T-cell (primary cell): ENCODE measurements at places on chromosomes 3 and 15.

DNA sequence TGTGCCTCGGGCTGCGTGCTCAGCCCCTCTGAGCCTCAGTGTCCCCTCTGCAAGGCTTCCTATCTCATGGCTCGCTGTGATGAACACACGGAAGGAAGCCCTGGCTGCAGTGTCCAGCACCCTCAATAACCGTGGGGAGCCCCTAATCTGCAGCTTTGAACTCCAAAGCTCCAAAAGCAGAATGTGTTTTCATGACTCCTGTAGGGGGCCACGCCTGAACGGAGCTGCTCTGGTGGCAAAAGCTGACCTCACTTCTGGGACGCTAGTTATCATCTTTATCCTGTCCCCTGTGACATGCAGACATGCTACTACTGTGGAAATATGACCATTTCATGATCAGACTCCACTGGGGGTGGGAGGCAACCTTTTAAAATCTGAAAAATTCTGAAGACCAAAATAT lies 98.8 kb downstream of the SEC22A start:
- DNase-seq = no peak

- DNase-seq = no peak
Observed at GRCh38 chr3:141236361-141236760, 4.7 kb downstream of the PXYLP1 start.

- no peak for DNase-seq
Observed at GRCh38 chr3:17946619-17947018, 204.2 kb upstream of the TBC1D5 start.

DNA sequence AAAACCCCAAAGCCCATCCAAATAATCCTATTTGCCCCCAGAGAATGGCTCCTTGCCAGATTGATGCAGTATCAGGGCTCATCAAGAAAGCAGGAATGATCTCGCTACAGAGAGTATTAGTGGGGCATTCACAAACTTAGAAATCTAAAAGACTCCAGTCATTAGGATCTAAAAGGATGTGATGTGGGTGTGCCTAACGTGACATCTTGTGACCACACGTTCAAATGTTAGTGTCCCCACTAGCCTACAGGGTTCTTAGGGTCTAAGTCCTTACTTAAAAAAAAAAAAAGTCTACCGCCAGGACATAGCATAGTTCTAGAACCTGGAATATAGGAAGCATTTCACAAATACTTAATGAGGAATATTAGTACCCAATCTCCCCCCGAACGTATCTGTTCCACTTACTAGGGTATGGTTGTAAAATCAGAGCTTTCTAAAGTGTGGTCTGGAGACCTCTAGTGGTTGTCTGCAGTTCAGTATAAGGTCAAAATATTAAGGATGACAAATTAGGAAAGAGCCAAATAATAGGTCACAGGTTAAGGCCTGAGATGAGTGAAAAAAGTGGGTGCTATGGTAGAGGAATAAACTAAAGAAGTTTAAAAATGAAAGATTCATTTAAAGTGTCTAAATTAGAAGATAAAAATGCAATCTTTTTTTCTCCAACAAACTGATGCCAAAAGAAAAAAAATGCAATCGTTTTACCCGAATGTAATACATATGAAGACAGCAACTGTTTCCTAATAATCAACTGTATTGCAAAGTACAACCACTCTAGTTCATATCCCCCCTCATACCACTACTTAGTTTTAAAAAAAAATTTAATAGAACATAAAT lies 4.2 kb upstream of the CHRM5 start:
- DNase-seq = no peak

DNA sequence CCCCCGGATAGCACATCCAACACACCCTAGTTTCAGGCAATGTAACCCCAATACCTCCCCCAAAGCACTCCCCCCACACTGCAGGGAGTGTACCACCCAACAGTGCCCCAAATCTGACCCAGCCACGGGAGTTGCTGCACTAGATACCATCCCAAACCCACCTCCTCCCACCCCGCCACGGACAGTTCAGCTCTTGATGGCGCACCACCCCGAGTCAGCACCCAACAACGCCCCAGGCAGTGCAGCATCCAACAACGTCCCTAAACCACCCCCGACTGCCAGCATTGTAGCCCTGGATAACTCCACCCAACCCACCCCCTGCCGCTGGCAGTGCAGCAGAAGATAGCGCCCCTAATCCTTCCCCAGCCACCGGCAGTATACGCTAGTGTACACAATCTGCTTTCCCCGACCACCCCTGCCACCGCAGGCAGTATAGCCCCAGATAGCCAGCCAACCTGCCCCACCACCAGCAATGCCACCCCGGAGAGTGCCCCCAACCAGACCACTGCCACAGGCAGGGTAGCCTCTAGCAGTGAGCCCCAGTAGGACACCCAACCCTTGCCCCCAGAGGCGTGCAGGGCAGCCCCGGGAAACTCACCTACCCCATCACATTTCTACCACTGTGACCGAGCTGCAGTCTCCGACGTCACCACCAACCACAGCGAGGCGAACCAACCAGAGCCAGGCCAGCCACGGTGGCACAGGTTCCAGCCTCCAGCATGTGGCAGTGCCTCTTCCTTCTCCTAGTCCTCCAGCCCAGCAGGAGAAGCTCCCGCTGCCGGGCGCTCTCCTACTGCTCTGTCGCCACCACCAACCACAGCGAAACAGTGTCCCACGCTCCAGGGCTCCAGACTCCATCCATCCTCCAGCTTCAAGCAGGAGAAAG lies 178.1 kb downstream of the POTEB3 start:
- no peak for DNase-seq

GRCh38 chr3:24686808-24687207 lies 192.2 kb upstream of the THRB start:
- no peak for DNase-seq

- no peak for DNase-seq
Observed at GRCh38 chr3:35141406-35141805, 497.9 kb upstream of the ARPP21 start.

DNA sequence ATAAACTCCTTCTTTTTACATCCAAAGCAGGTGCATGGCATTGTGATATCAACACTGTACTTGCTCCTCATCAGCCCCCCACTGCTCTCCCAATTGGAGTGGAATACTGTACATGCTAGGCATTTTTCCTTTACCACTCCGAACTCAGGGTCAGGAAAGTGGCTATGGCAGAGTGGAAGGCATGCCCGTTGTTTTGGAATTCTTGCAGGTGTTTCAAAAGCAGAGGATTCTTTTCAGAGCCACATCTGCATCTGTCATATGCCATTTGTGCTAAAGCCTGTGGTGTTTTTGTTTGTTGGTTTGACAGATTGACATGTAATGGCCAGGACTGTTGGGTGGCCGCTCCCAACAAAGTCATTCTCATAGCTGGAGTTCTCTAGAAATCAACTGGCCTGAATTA lies 41.7 kb downstream of the SOX2 start:
- DNase-seq = no peak

- no peak for DNase-seq
Observed at GRCh38 chr3:81958972-81959640, 197.7 kb upstream of the GBE1 start.

GRCh38 chr3:126031981-126032471 lies 51.9 kb downstream of the SLC41A3 start:
- DNase-seq = no peak

DNA sequence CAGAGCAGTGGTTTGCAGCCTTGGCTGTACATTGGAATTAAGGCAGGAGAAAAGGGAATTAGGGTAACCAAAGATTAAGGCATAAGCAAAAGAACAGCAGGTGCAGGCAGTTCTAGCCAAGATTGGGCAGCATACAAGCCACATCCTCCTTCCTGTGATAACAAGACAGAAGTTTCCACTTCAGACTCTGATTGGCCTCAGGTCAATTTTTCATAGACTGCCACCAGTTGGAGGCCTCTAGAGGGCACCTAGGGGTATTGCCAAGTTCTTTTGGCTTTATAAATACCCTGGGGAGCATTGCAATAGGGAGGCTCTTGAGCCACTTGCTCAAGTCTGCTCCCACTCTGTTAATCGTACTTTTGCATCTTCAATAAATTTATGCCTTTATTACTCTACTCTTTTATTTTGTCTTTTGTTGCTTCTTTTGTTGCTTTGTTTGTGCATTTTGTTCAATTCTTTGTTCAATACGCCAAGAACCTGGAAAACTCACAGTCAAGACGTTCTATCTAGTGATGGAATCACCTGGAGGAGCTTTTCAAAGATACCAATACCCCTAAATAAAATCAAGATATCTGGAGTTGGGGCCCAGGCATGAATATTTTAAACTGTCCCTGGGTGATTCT lies 32.2 kb upstream of the FMN1 start:
- peak; percentile 79 for DNase-seq

- no peak for DNase-seq
Observed at GRCh38 chr3:142626971-142627370, 30.8 kb downstream of the PLS1 start.

DNA sequence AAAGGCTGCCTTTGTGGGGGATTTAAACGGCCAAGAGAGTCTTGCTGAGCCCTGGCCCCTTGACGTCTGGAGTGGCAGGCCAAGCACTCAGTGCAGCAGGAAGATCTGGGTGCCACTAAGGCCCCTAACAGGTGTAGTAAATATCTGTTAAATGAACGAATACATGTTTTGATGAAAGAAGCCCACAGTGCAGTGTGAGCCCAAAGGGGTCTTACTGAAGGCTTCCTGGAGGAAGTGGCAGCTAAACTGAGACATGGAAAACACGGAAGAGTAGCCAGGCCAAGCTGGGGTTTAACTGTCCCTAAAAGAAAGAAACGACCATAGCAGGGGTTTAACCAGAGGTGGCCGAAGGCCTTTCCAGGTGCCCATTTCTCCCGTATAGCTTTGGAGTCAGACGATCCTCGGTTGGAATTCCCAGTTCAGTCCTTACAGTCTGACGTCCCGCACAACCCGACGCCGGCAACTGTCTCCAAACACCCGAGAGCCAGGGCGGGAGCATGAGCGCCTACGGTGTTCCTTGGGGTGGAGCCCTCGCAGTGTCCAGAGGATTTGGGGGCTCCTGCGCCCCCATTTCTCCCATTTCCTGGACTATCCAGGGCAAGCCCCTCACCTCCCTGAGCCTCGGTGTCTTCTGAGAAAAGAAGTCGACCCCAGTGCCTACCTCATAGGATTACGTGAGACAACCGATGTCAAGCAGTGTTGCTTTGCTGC lies 910 bp upstream of the ABHD6 start:
- no peak for DNase-seq

DNA sequence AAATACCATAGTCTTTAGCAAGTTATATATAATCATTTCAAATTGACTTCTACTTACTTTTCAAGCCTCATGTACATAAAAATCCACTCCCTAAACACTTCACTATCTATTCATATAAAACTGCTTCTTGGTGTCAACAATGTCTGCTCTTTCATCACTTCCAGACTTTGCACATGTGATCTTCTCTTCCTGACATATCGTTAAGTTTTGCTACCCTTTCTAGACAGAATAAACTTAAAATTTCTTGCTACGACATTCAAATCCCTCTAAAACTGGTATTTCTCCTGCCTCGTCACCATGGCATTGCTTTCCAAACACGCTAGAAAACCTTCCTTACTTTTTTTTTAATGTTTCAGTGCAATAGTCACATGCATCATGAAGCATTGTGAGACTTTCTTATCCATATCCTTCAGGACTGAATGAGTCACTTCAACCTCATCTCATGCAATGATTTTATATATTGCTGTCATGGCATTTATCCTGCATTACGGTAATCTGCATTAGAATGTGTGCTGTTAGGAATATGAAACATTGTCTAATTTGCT lies 122.8 kb downstream of the GMNC start:
- DNase-seq = no peak

DNA sequence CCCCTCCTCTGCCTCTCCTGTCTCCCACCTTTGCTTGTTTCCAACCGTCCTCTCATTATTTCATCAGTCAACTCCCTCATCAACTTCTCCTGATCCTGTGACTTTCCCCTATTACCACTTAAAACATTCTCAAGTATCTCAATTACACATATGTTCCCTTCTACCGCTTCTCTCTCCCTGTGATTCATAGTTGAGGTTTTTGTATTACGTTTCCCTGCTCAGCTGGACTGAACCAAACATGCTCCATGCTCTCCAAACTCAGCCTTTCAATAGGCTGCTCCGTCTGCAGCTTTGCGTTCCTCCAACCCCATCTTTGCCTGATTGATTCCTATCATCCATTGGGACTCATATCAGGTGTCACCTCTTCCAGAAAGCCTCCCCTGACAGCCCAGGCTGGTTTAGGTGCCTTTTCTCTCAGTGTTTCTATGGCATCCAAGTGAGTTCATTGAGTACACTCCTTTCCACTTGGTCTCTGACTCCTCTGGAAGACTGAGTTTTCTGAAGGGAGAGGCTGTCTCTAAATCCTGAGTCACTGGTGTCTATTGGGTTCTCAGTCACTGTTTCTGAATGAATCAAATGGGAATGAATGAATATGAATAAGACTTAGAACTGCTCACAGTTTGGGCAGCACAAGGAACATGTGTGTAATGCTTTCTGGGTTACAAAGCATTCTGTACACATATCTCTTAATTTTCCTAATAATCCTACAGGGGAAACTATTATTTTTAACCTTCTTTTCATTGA lies 56.4 kb downstream of the PLD1 start:
- DNase-seq = no peak

DNA sequence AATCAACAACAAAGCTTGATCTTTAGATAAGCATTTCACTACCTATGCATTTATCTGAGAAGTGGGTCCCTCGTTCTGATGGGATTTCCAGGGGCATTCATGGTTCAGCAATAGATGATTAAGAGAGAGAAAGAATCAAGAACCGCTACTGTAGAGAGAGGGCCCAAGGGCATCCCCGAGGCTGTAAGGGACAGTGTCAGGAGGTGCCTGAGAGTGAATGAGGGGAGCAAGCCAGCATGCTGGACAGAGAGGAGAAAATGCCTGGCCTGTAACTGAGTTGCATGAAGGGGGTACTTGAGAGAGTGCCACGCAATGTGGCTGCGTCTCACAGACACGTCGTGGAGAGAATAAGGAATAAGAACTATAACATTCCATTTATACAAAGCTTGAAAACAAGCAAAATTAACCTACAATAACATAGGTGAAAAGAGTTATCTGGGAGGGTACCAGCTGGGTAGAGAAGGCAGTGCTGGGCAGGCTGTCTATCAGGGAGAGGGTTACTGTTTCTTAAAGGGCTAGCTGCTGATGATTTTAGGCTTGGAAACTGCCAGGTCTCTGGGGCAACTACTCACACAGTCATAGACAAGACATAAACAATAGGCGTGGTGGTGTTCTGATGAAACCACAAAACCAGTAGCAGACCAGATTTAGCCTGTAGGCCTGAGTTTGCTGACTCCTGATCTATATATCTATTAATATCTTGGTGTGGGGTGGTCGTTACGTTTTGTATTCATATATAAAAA lies 374.6 kb upstream of the CFAP20DC start:
- DNase-seq = no peak

DNA sequence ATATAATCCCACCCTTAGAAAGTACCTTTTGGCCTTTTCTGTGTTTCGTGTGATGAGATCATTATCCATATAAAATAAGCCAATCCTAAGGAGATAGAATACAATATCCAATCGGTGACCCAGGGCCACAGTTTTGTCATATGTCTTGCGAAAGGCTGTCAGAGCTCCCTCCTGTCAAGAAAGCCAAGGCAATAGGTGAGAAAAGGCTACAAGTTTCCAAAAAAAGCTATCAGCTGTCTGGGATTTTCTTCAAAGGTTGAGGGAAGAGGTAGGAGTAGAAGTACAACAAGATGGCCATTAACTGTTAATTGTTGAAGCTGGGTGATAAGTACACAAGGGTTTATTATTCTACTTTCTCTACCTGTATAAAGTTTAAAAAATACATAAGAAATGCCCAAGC lies 4.0 kb downstream of the PSMD6 start:
- DNase-seq = no peak
